Hematopoietic multipotent progenitor cell treated with erythropoietin and hydrocortisone succinate and interleukin-3 and kit ligand, for 17 days (in vitro differentiated cells): ENCODE measurements at places on chromosomes 2 and 18.

GRCh38 chr2:207265869-207266268, 100.1 kb upstream of the KLF7 start:
- DNase-seq: no peak

GRCh38 chr2:222017252-222017850, 281.4 kb downstream of the PAX3 start:
- DNase-seq: no peak

DNA sequence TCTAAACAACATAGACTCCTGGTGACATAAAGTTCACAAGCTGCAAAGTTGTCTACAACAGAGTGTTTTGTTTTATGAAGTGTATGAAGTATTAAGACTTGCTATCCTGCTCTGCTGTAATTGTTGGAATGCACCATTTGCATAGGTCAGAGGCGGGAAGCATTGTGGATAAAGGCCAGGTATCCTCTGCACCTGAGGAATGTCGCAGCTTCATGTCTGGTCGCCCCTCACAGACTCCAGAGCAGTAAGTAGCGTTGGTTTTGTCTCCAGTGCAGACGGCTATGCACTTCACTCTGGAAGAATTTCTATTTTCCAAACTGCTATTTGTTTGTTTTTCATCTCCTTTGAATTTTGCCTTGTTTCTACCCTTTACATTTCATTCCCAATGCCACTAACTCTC, 63.1 kb downstream of the UNC80 start:
- no peak for DNase-seq

DNA sequence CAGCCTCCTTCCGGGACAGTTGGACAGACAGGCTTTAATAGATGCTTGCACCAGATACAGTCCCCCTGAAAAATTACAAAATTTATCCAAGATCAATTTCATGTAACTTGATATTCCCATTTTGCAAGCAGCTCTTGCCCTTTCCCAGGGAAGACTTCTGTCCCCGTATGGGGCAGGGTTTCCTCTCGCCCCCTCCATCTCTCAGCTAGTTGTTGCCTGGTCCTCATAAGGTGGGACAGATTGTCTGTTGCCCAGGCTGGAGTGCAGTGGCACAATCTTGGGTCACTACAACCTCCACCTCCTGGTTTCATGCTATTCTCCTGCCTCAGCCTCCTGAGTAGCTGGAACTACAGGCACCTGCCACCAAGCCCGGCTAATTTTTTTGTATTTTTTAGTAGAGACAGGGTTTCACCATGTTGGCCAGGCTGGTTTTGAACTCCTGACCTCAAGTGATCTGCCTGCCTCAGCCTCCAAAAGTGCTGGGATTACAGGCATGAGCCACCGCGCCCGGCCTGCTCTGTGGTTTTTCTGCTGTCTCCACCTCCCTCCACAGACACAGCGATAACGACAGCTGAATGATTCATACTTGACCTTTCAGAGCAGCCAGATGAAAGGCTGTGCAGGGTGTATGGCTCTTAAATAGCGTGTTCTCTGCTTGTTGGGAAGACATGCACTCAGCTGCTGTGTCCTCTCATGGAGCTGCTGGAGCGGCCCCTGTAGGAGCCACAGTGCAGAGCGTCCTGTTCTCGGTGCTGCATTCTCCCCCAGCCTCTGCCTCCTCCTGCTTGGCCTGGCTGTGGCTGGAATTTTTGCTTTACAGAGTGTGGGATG, 61.4 kb downstream of the TTC39C start:
- no peak for DNase-seq

DNA sequence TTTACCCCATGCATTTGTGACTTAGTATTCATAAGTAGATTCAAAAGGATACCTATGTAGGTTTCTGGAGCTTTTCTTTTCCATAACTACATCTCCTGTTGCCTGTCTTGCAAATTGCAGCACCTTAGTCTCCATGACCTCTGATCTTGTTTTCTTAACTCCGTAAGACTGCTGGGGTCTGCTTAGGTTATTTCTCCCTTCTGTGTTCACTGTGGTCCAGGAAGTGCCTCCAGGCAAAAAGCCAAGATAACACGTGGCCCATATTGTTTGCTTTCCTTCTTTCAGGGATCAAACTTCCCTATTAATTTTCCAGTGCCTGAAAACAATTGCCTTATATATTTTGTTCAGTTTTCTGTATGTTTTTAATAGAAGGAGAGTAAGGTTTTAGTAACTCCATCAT, 86.4 kb downstream of the GCA start:
- DNase-seq: no peak

DNA sequence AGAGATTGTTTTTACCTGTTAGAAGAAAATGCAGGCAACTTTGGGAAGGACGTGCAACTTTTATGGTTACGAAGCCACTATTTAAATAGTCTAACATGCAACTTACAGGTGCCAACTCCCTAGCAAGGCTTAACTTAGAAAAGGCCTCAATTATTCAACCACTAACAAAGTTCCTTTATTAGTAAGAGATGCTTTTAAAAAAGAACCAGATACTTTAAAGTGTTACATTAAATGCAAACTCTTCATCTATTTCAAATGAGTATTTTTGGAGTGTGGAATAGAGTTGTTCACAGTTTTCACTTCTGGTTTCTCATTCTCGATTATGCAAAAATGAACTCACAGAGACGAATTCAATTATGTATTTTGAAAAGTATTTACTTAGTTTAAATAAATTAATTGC, 51.7 kb downstream of the PELI1 start:
- DNase-seq: no peak

- DNase-seq: no peak
Measured at GRCh38 chr18:58515175-58515775, 113.6 kb downstream of the ALPK2 start.

DNA sequence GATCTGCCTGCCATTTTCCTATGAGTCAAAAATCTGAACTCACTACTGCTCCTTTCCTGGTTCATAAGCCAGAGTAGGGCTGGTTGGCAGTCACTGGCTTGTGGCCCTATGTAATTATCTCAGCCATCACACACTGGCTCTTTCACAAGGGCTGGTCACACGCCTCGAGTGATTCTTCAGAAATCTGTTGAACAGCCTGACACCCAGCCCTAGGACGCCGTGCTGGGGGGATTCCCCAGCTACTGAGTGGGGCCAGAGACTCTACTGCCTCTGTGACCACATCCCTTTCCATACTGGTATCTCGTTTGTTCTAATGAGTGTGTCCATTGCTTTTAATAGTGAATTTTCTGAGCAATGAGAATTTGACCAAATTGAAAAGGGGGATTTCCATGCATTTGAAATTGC, 45.8 kb upstream of the RBM44 start:
- no peak for DNase-seq

GRCh38 chr2:218733171-218734021, 22.8 kb downstream of the TTLL4 start:
- DNase-seq: no peak

GRCh38 chr2:68736086-68736485, 1.5 kb downstream of the ARHGAP25 start:
- DNase-seq: no peak

DNA sequence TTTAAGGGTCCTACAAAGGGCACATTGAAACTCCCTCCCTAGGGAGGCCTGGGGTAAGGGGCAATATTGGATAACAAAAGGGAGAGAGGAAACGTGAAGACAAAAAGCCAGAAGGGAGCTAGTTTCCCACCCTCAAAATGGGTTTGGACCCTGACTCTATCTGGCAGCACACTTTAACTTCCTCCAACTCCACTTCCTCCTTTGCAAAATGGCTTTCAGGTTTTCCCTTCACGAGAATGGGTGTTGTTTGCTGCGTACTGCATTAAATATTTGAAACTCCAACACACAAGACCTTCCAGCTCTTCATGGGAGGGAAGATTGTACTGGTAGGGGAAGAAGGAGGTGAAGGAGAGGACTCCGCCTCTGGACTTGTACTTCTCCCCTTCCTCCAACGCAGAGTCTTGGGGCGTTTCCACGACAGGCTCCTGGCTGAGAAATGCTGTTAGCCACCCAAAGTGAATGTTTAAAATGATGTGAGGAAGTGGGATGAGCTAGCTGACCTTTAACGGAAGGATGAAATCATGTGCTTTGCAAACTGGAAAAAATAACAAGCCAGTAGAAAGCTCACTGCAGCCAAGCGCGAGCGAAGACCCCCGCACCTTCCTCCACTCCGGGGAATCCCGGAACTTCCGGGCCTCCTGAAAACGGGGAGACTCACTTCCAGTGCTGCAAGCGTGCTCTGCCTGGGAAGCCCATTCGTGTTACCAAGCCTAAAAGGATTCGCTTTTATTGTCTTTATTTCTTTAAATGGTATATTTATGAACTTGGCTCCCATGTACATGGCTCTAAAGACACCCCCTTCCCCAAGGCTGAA, 85.6 kb downstream of the VIT start:
- DNase-seq: no peak

- DNase-seq: no peak
Measured at GRCh38 chr2:156476021-156476849, 40.1 kb downstream of the GPD2 start.

- DNase-seq: no peak
Measured at GRCh38 chr2:45627911-45628310, 16.8 kb upstream of the SRBD1 start.

GRCh38 chr2:85682378-85682777, 11.8 kb upstream of the GNLY start:
- DNase-seq: no peak

GRCh38 chr2:75605770-75606529, 40.6 kb upstream of the MRPL19 start:
- DNase-seq: no peak

- DNase-seq: no peak
Measured at GRCh38 chr2:221562226-221562625, 9.9 kb downstream of the EPHA4 start.

GRCh38 chr2:63663013-63663864, 74.5 kb downstream of the MDH1 start:
- no peak for DNase-seq

DNA sequence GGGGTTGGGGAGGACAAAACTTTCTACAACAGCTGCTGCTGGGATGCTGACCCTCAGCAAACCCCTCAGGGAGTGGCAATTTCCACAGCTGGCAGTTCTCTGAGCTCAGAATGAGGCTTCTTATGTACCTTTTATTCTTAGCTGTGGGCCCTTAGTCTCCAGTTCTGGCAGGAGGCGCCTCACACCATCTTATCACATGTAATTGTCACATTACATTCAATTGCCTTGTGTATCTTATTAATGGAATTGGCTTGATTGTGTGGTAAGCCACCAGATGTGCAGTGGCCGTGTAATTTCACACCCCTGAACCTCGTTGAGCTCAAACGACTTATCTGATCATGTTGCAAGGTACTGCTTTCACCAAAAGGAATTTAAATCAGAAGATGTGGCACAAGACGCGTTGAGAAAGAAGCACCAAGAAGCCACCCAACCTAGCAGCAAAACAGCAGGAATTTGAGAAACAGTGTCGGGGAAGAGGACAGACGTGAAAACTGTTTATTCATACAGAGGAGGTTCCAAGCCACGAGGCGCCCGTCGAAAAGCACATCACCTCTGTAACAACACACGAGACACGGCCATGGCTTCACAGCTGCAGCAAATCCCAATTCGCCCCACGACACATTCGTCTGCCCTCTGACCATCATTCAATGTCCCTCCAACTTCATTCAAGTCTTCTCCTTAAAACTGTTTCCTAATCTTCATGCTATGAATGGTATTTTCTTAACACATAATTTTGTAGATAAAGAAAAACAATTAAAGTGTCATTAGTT, 53.6 kb upstream of the LPIN2 start:
- no peak for DNase-seq

DNA sequence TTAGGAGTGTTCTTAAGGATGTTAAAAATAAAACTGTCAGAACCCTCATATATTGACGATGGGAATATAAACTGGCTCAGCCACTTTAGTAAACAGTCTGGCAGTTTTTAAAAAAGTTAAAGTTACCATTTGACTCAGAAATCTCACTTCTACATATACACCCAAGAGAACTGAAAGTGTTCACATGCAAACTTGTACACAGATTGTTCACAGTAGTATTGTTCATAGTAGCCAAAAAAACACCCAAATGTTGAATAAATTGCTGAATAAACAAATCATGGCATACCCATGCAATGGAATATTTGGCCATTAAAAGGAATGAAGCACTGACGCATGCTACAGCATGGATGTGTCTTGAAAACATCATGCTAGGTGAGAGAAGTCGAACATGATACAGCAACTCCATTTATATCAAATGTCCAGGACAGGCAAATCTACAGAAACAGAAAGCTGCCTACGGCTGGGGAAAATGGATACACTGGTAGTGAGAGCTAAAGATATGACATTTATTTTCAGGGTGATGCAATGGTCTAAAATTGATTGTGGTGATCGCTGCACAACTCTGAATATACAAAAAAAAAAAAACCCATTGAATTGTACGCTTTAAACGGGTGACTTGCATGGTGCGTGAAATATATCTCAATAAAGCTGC, 10.1 kb downstream of the RPL31 start:
- DNase-seq: no peak

DNA sequence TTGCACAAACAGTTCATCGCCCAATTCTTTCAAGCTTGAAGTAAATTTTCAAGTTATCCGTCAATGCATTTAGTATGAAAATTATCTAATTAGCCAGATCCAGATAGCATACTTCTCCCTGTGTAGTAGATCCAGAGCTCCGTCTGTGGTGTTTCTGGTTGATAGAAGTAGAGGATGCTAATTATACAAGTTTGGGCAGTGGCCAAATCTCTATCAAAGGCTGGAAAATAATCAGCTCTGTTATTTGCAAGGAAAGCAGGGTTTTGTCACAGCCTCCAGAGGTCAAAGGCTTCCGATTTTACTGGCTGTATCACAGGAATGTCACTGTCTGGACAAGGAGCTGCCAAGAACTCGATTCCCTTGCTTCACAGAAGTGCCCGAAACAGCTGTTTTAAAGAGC, 28.6 kb downstream of the LRRC30 start:
- DNase-seq: no peak

- no peak for DNase-seq
Measured at GRCh38 chr2:64807417-64807816, 153.7 kb upstream of the SERTAD2 start.

DNA sequence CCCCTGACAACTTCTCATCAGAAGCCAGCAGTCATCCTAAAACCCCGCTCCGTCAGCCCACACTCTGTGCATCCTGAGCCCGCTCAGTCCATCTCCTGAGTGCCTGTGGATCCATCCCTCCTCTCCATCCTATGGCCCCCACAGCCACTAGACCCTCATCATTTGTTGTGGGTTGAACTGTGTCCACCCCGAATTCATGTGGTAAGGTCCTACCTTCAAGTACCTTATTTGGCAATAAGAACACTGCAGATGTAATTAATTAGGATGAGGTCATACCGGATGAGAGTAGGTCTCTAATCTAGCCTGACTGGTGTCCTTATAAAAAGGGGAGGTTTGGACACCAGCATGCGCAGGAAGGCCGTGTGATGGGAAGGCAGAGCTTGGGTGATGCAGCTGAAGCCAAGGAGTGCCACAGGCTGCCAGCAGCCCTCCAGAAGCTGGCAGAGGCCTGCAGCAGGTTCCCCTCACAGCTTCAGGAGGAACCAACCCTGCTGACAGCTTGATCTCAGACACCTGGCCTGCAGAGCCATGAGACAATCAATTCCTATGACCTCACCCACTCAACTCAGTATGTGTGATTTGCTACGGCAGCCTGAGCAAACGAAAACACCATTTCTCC, 192.4 kb downstream of the ZBTB7C start:
- no peak for DNase-seq

GRCh38 chr2:11056614-11057013, 98.7 kb upstream of the SLC66A3 start:
- no peak for DNase-seq
